COR-L47 (cell line): ENCODE measurements at places on chromosomes 4 and X.

DNA sequence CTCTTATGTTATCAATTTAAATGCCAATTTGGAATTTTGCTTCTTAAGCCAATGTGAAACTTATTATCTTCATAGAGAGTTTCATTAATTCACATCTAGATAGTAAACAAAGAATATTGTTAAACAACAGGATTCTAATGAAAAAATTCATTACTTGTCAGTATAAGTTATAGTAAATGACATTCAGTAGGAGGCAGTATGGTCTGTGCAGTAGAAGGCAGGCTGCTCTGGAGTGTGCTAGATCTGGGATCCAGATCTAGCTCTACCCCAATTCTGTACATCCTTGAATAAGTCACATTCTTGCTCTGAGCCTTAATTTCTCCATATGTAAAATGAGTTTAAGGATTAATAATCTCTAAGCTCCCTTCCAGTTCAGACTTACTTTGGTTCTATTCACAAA, 202.7 kb upstream of the POU3F4 start:
- no peak for DNase-seq

DNA sequence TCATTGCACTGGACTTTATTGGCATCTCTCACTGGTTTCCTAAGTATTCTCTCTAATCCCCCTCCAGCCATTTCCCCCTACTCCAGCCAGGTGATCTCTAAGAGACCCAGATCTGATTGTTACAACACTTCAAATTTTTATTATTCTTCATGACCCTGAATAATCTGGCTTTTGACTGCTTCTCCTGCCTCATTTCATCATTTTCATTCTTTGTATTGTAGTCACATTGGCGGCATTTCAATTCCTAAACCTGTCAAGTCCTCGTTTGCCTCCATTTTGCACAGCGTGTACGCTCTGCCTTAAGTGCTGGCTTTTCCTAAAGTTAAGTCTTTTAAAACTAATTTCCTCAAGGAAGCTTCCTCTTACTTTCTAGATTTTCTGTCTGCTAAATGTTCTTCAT, 31.6 kb downstream of the UBE2K start:
- no peak for DNase-seq

DNA sequence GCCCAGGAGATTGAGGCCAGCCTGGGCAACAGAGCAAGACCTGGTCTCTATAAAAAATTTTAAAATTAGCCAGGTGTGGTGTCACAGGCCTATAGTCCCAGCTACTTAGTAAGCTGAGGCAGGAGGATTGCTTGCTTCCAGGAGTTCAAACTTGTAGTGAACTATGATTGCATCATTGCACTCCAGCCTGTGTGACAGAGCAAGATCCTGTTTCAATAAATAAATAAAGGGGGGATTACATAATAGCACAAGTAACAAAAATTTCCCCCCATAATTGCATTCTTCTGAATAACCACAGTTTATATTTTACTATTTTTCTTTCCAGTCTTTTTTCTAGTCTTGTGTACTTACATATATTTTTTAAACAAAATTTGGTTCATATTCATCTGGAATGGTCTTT, 135.6 kb downstream of the CHIC2 start:
- DNase-seq, result no peak

GRCh38 chr4:147717878-147718277, 14.0 kb upstream of the ARHGAP10 start:
- no peak for DNase-seq

DNA sequence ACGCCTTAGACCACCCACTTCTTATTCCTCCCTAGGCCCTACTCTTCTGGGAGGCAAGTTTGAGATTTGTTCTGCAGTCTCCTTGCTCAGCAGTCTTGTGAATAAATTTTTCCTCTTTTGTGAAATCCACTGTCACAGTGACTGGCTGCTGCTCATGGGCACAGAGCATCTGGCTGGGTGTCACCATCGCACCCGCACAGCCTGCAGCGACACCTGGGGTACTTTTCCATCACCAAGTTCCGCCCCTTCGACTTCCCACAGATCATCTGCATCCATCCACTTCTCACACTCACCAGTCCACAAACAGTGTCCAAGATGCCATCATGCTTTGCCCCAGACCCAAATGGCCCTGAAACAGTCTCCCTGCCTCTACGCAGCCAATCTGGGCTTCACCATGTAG, 36.4 kb upstream of the AFAP1 start:
- no peak for DNase-seq

DNA sequence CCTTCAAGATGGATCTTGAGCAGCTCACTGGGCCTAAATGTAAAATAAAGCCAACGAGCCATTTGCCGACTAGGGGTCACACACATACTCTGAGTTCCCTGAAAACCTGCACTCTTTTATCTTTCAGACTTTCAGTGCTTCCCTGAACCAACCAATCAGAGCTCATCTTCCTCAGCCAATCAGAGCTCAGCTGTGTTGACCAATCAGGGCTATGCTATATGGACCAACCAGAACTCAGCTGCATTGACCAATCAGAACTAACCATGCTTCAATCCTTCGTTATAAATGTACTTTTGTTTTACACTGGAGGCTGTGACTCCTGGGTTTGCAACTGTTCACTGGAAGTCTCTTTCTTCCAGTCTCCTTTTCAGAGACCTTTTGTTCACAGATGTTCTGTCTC, 19.3 kb downstream of the SLC25A53 start:
- DNase-seq, result peak; percentile 1

- no peak for DNase-seq
Measured at GRCh38 chrX:13053171-13053570, 8.8 kb upstream of the FAM9C start.

DNA sequence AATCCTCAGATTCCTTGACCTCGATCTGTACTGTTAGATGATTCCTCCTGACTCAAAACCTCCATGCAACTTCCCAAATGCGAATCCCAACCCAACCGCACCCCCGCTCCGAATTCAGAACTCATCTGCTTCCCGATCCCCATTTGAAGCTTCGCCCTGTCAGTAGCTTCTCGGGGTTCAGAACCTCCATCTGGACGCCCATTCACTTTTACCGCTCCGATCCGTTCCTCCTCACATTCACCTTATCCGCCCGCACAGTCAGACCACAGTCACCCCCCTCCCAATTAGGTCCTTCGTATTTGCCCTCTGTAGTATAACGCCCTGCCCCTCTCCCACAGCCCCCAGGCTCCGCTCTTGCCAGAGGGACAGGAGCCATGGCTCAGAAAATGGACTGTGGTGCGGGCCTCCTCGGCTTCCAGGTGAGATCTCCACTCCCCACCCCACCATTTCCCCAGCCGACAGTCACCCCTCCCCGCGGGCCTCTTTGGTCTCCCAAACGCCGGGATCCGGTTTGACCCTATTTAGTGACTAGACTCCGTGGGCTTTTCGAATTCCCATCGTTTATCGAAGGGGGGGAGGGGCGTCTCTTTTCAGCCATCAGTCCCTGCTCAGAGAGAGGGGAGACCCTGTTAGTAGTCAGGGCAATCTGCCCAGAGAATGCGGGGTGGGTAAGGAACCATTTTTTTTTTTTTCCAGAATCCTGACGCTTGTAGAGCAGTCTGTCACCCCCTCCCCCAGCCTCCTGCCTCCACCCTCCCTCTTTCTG, 691 bp downstream of the MAGED1 start:
- peak; percentile 21 for DNase-seq

- DNase-seq, result no peak
Measured at GRCh38 chr4:27005501-27005900, 144.9 kb downstream of the STIM2 start.
